HCT116 (cell line): ENCODE measurements at places on chromosomes 5 and 9. TPM values are rescaled to one million over a fixed set of nuclear protein-coding genes. Genes with fewer than 3 reads are reported as not detected.

- DNase-seq: no peak
These were observed 49.0 kb downstream of the DAPK1 start for GRCh38 chr9:87546704-87547103.

Gene GRM6
- not detected for total RNA-seq

GRCh38 chr5:2283481-2284045 lies 400.8 kb upstream of the IRX4 start:
- DNase-seq: no peak

DNA sequence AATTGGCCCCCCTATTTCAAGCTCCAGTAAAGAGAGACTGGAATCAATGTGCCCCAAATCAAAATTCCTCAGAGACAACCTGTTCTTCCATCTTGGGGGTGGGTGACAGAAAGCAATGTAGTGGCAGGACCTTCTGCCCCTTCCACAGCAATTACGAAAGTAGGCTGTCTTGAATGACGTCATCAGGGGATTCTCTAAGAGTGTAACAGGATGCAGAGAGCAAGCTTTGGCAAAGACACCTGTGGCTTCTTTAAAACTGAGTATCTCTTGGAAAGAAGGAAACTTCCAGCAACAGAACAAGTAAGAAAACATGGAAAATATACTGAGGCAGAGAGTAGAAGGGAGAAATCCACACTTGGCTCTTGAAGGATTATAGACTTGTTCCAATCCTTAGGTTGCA lies 247.6 kb upstream of the PDE4D start:
- DNase-seq: no peak

DNA sequence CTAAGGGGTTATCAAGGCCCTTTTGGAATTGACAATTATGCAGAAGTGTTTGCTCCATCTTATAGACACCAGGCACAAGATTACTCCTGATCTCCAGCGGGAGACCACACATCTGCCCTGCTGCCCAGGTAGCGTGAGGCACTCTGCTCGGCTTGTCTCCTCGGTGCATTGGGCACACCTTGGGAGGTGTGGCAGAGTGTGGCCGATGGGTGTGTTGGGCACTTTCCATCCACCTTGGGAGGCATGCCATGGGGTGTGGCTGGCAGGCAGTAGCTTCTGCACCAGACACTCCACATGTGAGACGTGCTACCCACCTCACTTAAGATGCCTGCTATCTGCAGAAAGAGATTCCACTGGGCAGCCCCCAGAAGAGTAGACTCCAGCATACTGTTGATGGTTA lies 54.1 kb downstream of the GADD45G start:
- no peak for DNase-seq

GRCh38 chr9:131954299-131954698 lies 125.4 kb downstream of the MED27 start:
- peak; percentile 3 for DNase-seq

Gene OLFML2A
- 6.3 TPM for total RNA-seq

GRCh38 chr5:169148138-169148740 lies 152.7 kb downstream of the SLIT3 start:
- no peak for DNase-seq

- no peak for DNase-seq
These were observed 35.3 kb upstream of the SMARCA2 start for GRCh38 chr9:1979741-1980367.

DNA sequence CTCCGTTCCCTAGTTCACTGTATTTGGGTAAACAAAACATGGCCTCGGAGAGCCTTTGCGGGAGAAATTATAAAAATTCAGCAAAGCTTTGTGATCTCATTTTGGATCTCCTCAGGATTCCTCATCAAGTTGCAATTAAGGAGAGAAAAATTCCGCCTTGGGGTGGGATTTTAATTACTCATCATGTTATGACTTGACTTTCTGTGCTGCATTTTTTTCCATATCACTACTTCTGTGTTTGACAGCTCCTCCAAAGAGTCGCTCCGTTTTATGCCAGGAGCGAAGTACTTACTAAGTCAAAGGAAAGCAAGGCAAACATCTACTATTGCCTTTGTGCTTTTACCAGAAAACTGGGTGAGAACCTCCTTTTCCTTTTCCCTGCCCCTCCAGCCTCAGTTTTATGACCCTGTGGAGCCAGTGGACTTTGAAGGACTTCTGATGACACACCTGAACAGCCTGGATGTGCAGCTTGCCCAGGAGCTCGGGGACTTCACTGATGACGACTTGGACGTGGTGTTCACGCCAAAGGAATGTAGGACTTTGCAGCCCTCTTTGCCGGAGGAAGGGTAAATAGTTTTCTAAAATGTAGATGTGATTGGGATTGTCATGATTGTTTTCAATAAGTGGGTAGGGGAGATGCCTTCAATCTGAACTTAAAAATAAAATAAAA lies 71.5 kb downstream of the DOCK8 start:
- no peak for DNase-seq

Gene RANBP17
- total RNA-seq: 18.2 TPM

DNA sequence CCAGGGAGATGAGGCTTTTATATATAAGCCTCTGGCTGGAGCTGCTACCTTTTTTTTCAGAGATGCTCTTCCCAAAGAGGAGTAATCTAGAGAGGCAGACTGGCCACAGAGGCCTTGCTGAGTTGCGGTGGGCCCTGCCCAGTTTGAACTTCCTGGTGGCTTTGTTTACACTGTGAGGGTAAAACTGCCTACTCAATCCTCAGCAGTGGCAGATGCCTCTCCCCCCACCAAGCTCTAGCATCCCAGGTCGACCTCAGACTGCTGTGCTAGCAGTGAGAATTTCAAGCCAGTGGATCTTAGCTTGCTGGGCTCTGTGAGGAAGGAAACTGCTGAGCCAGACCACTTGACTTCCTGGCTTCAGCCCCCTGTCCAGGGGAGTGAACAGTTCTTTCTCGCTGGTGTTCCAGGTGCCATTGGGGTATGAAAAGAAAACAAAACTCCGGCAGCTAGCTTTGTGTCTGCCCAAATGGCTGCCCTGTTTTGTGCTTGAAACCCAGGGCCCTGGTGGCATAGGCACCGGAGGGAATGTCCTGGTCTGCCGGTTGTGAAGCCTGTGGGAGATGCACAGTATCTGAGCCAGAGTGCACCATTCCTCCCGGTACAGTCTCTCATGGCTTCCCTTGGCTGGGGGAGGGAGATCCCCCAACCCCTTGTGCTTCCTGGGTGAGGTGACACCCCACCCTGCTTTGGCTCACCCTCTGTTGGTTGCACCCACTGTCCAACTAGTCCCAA lies 219.5 kb upstream of the IZUMO3 start:
- DNase-seq: no peak

GRCh38 chr9:87655731-87656130 lies 70.2 kb upstream of the CTSL start:
- DNase-seq: no peak

DNA sequence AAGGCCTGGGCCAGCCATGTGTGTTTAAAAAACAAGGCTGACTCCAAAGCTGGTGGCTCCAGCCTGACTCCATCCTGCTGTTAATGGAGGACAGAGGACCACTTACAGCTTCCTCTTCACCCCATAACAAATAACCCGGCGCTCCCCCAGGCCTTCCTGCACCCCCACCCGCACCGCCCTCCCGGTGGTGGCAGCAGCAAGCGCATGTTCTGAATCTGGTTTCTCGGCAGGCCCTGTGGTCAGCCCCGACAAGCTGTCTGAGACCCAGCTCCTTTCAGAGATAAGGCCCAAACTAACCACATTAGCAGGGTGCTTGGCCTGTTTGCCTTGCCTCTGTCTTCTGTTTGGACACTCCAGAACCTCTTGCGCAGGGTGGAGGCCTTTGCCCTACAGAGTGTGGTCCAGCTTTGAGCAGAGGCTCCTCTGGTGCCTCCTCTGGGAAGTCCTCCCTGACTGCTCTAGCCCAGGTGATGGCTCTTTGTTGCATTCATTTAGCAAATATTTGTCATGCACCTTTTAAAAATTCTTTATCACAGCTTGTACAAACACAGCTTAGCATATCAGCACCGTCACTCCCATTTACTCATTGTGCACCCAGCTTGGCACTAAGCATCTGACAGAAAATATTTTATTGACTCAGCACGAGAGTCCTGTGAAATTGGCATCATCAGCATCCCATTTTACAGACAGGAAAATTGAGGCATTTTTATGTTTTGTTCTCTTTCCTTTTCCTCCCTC lies 78.4 kb downstream of the NDFIP1 start:
- DNase-seq: no peak

GRCh38 chr5:118705959-118706667 lies 282.2 kb downstream of the DTWD2 start:
- no peak for DNase-seq

GRCh38 chr5:99586878-99587277 lies 658.1 kb upstream of the CHD1 start:
- no peak for DNase-seq

DNA sequence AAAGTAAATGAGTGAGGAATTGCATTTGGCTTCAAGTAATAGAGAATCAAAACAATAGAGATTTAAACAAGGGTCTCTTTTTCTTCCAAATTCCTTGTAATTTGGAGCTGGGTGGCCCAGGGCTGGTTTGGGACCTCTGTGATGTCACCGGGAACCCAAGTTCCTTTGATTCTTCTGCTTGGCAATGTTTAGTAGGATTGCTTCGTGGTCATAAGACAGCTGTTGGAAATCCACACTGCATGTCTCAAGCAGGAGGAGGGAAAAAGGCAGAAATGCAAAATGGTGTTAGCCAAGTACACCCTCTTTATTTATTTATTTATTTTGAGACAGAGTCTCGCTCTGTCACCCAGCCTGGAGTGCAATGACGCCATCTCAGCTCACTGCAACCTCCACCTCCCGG lies 72.6 kb upstream of the IL12B start:
- no peak for DNase-seq

- no peak for DNase-seq
These were observed 9.6 kb downstream of the MAPK9 start for GRCh38 chr5:180282281-180282680.

Gene INSL4
- total RNA-seq: not detected

Gene OGN
- 0.15 TPM for total RNA-seq
